ENCODE measurements at places on chromosomes 2 and 18.

GRCh38 chr2:221553333-221553732, 18.8 kb downstream of the EPHA4 start:
- DNase-seq: no peak

GRCh38 chr2:213238753-213239495, 45.3 kb upstream of the SPAG16 start:
- no peak for DNase-seq

DNA sequence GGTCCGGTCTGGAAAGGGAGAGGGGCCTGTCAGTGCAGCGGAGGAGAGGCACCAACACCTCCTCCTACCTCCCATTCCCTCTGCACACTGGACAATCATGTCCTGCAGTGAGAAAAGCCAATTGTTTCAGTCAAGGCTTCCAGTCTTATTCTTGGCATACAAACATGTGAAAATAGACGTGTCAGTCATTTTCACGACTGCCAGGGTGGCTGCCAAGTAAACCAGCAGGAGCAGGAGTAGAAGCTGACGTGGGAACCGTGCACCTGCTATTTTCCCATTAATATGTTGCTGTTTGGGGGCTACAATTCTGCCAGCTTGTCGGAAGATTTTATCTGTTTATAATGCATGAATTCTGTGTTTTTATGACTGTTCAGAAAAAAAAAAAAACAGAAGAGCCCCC, 202.3 kb downstream of the SPP2 start:
- no peak for DNase-seq

- no peak for DNase-seq
Observed at GRCh38 chr18:31649978-31650719, 34.2 kb downstream of the B4GALT6 start.

- DNase-seq: no peak
Observed at GRCh38 chr18:46915800-46916550, 1.3 kb downstream of the PIAS2 start.

GRCh38 chr2:10661846-10662245, 27.9 kb downstream of the NOL10 start:
- no peak for DNase-seq

GRCh38 chr2:235230821-235231601, 262.8 kb upstream of the AGAP1 start:
- DNase-seq: no peak

GRCh38 chr2:66437691-66438497, 3.0 kb downstream of the MEIS1 start:
- DNase-seq: no peak

GRCh38 chr2:219736209-219736608, 108.8 kb downstream of the SLC4A3 start:
- no peak for DNase-seq

DNA sequence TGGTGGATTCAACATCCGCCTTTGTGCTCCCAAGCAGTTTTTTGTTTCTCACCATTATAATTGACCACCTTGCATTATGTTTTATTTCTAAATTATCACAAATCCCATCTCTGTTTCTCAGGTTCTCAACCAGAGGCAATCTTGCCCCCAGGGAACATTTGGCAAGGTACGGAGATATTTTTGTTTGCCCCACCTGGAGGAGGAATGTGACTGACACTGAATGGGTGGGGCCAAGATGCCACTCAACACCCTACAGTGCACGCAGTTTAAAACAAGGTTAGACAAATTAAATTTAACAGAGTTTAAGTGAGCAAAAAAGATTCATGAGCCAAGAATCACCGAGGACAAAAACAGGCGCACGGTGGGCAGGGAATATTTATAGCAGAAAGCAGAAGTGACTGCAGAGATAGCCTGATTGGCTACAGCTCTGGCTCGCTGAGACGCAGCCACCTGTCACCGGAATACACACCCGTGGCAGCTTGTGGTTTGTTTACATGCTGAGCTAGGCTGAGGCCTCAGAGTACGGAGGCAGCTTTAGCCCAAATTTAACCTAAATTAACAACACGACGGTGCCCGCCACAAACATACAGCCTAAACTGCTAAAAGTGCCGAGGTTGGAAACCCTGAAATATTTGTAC, 150.0 kb upstream of the ALKAL2 start:
- DNase-seq: peak; percentile 46

- DNase-seq: no peak
Observed at GRCh38 chr2:196601430-196602306, 37.8 kb upstream of the CCDC150 start.

- DNase-seq: no peak
Observed at GRCh38 chr18:42931491-42931890, 184.0 kb downstream of the RIT2 start.

- DNase-seq: no peak
Observed at GRCh38 chr2:70816726-70817125, 3.7 kb downstream of the CLEC4F start.

GRCh38 chr2:118055512-118056164, 32.6 kb upstream of the INSIG2 start:
- DNase-seq: no peak

- no peak for DNase-seq
Observed at GRCh38 chr18:56748698-56749268, 97.6 kb downstream of the WDR7 start.

DNA sequence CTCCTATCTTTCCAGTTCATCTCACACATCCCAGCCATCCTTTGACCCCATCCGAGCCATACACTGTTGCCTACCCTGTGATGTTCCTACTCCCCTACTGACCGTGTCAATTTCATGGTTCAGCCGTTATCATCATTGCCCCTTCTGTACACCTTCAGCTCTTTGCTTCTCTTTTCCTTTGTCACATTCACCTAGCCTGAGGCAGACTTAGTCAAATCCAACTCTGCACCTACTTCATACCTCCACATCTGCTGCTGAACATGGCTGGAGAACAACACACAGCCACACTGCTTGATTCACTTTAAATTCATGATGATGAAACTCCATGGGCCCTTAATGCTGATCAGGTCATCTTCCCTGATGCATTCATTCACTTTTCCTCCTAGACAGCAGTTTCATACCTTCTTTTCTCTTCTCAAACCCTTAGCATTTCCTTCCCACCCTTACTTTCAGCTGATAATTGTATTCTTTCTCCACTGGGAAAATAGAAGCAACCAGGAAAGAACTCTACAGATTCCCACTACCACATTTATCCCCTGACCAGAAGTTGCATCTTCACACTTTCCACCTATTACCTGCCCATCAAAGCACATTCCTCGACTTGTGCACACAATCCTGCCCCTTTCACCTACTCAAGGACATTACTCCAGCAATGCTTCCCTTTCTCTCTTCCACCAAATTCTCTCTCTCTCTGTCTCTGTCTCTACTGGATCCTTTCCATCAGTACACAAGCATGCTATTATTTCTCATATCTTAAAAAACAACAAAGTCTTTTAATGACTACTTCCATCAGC, 59.6 kb downstream of the PKDCC start:
- DNase-seq: no peak

GRCh38 chr2:95023222-95023597, 2.3 kb upstream of the MAL start:
- peak; percentile 55 for DNase-seq

- DNase-seq: peak; percentile 72
Observed at GRCh38 chr18:77101410-77102258, 30.9 kb downstream of the MBP start.

DNA sequence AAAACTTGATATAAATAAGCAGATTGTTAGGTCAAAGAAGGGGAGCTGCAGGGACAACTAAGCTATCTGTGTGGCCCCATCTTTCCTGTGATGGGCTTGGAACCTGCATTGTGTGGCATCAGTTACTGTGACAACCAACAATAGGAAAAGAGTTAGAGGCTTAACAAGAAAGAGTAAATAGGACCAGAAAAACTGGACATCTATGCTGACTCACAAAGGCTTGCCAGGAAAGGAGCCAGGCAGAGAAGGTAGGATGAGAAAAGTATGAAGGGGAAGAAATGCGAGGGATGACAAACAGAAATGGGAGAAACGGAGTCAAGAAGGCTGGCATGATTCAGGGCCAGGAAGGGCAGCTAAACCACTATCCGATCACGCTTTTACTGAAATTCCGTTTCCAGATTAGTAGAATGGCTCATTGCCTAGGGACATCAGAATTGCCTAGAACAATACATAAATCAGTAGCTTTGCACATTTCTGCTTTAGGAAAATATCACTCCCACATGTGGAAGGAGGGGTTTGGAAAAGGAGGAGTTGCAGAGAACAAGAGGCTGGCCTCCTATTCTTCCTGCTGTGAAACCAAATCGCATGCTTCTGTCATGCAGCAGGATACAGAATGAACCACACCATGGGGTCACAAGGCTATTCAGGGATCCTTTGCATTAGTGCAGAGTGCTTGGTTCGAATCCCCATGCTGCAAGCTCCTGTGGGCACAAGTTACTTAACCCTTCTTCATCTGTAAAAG, 7.3 kb downstream of the PLA2R1 start:
- no peak for DNase-seq

- no peak for DNase-seq
Observed at GRCh38 chr2:196244966-196245365, 73.6 kb upstream of the STK17B start.

GRCh38 chr2:40363631-40364030, 88.3 kb downstream of the SLC8A1 start:
- DNase-seq: no peak

DNA sequence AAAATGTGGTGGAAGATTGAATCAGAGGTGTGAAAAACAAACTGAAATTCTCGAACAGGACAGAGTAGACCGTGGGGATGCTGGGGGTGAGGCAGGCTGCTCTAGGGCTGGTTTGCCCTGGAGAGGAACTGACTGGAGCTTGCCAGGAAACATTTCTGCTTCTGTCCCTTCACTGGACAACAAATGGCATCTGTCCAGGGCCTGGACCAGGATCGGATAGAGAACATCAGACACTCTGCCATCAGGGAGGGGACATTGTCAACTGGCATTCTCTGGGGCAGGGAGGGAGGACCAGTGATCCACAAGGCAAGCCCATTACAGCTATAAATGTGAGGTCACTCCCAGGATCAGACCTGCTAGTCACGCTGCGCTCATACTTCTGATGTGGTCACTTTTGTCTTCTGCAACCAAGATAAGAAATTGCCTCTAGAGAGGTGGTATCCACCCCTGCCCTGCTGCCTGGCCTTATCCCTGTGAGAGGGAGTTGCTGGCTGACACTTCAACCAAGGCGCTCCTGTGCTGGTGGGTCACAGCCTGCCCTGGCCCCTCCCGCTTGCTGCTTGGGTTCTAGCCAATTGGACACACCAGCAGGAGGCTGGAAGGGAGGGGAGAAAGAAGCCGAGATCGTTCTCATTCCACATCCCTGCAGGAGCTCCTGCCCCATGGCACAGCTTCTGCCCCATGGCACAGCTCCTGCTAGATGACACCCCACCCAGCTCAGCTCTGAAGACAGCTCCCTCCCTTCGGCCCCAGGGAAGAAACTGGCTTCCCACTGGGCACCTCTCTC, 8.7 kb downstream of the NPPC start:
- DNase-seq: no peak

DNA sequence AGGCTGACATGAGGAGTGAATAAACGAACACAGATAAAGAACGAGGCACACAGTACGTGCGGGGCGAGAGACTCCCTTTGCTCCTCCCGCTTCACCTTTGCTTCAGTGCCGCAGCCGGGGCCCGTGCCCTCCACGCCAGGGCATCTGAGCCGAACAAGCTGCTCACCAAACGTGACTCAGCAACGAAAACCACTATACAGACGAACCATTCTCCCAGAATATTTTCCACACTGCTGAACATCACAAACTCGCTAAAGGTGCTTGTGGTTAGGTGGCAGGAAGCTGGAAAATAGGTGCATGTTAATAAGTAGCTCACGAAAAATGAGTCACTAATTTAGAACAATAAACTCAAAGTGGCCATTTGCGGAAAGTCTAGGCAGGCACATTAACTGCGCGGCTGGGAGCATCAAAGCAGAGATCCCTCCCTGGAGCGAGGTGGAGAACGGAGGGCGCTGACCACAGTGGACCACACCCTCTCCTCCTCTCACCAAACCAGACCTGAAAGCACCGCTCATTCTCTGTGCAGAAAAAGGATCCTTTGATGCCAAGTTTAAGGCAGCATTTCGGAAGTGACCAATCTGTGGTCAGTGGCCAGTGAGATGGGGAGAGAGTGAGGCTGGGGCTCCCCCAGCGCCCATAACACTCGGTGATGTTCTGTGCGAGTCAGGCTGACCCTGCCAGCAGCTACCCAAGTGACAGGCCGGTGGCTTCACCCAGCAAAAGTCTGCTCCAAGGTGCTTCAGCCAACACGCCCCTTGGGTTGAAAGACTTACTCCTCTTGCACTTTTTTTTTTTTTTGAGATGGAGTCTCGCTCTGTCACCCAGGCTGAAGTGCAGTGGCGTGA, 153.2 kb downstream of the HDAC4 start:
- peak; percentile 44 for DNase-seq

DNA sequence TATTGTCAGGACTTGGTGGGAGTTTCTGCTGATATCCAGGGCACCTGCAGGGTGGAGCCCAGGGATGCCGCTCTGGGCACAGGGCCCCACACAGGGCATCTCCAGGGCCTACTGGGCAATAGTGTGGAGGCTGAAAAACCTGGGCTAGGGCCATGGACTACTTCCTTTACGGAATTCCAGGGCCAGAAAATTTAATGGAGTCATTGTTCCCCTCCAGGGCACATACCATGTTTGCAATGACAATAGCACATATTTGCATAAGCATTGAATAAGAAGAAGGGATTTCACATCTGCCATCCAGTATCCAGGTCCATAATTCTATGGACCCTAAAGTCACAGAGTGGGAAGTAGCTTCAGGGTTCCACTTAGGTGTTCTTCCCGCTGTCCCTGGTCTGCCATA, 103.8 kb upstream of the TPO start:
- no peak for DNase-seq

DNA sequence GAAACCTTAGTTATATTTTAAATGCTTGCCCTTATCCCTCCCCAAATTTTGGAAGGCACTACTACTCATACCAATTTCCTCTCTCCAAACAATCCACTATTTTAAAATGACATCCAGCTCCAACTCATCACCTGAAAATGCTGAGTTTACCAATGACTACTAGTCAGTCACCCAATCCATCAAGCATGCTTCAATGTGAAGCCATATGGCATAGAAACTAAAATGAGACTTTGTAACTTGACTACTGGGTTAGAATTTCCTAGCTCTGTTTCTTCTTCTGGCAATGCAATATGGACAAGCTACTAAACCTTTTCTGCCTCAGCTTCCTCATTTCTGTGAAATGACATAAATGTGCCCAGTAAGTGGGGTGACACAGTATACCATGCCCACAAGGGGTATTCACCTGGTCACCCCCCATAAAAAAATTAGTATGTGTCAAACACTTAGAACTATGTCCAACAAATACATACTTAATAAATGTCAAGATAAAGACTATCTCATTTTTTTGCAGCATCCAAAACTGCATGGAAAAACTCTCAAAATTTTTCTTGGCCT, 10.0 kb upstream of the STPG4 start:
- DNase-seq: no peak

GRCh38 chr2:219228041-219228910, 1.2 kb downstream of the ATG9A start:
- no peak for DNase-seq

GRCh38 chr2:102473020-102473419, at the start of gene SLC9A4:
Gene SLC9A4, plus strand, starts transcription at chr2:102473226. Its CDS starts 534 bp downstream, at chr2:102473760.
- peak; percentile 64 for DNase-seq

GRCh38 chr2:219278655-219279150, 463 bp upstream of the DNAJB2 start:
- DNase-seq: no peak
